ENCODE measurements at places on chromosomes 2 and 18.

GRCh38 chr2:112253261-112253815 is 1.5 kb downstream of the ZC3H8 start:
- no peak for DNase-seq

GRCh38 chr2:203489531-203489930 is 45.6 kb downstream of the RAPH1 start:
- DNase-seq = no peak

- no peak for DNase-seq
Measured at GRCh38 chr2:54476852-54477251, 20.7 kb downstream of the SPTBN1 start.

DNA sequence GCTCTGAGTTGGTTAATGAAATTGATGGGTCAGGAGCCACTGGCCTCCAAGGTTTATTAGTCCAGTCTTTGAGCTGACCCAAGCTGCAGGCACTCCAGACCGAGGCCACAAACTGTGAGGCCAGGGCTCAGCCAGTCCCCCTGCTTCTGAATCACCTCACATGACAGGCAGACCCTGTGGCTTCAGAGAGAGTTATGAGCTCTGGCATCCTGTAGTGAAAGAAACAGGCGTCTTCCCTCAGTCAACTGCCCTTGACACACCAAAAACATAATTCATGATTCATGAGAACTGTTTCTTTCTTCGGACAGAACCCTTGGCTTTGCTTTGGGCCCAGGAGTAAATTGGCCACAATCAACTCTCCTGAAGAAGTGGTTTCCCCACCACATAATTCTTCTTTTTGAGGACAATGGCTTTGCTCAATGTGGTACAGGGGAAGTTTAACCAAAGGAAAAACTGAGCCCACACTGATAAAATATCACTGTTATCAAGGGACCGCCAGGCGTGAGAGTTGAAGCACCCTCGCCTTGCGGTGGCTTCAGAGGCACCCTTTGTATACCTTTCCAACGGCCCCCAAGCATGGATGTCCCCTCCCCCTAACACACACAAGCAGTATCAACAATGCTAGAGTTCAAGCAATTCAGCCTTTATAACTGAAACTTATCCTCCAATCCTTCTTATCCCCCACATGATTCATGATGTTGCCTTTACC is 226.9 kb downstream of the CYRIA start:
- no peak for DNase-seq

- DNase-seq = no peak
Measured at GRCh38 chr2:234771980-234772732, 179.7 kb upstream of the SH3BP4 start.

GRCh38 chr2:191014653-191015020 is 666 bp upstream of the STAT1 start:
- no peak for DNase-seq

DNA sequence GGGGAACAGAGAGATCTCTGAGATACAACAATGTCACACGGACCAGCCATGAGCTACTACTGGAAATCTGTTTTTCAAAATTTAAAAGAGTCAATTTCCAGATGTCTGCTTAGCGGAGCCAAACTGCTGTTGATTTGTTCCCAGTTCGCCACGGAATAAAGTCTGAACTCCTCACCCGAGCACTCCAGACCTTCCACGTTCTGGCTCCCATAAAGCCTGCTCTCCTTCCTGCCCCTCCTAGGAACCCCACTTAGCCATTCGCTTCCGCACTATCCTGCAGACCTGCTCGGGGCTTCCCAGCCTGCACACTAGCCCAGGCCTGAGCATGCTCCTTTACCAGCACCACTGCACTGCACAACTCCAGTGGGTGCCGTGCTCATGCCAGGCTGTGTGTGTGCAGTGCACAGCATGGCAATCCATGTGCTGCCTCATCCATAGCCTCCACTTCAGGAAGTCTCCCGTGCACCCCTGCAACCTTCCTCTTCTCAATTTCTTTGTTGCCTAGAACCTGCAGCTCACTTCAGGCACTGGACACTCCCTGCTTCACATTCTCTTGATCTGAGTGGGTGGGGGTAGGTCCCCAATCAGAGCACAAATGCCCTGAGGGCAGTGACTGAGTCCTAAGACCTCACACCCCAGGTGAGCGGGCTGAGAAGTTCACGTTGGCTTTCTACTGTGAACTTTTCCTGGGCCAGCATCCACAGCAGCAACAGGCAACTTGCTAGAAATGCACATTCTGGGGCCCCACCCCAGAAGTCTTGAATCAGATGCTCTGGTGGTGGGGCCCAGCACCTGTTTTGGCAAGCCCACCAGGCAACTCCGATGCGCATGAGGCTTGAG is 53.7 kb downstream of the ZBTB7C start:
- no peak for DNase-seq

DNA sequence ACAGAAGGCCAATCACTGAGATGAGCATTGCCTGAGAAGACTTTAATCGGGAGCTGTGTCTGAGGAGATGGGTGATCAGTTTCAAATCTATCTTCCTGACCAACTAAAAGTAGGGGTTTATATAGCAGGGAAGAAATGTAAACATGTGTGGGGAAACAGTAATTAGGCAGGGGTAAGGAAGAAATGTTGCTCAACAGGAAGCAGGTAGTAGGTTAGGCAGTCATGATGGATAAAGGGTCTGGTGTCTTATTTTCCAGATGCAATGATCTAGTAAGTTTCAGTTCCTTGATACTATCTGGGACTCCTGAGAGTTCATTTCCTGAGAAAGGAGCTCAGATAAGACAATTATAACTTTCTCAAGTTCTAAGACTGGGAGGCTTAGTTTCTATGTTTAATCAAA is 33.8 kb upstream of the DNAJC10 start:
- no peak for DNase-seq

GRCh38 chr2:124542932-124543640 is 518.0 kb downstream of the CNTNAP5 start:
- no peak for DNase-seq

DNA sequence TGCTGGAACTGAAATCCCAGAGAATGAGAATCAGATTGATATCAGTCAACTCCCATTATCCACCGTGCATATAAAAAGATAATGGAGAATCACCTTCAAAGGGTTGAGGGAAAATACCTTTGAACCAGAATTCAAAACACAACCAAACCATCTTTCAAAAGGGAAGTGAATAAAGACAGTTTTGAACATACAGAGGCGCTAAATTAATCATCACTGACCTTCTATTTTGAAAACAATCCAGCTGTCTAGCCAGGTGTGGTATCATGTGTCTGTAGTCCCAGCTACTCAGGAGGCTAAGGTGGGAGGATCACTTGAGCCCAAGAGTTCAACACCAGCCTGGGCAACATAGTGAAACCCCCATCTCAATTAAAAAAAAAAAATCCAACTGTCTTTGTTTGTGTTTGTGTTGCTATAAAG is 63.6 kb downstream of the TRABD2A start:
- no peak for DNase-seq

DNA sequence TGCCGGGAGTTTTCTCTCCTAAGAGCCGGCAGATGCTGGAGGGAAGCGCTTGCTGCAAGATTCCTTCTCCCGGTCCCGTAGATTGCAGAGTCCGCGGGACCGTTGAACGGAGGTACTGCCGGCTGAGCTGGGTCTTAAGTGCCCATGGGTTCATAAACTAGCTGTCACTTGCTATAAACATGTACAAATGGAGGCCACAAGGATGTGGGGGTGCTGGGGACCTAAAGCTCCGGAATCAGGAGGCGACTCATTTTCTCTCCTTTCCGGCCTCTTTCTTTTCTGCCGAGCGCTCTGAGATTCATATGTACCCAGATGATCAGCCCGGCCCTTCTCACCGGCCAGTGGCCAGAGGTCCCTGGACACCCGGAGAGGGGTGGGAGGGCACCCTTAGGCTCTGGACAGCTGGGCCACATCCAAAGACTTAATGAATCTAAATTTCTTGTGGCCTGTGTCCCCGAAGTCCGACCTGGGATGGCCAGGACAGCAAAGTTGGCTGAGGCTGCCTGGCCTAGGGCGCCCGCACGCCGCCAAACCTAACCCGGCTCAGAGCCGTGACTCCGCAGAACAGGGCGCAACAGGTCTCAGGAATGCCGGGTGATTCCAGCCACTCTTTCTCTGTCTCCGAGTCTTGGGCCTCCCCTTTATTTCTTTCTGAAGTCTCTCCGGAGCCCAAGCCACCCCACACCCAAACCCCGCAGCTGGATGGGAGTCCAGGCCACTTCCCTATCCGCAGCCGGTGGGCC is 2.4 kb upstream of the PAX3 start:
- DNase-seq = no peak

DNA sequence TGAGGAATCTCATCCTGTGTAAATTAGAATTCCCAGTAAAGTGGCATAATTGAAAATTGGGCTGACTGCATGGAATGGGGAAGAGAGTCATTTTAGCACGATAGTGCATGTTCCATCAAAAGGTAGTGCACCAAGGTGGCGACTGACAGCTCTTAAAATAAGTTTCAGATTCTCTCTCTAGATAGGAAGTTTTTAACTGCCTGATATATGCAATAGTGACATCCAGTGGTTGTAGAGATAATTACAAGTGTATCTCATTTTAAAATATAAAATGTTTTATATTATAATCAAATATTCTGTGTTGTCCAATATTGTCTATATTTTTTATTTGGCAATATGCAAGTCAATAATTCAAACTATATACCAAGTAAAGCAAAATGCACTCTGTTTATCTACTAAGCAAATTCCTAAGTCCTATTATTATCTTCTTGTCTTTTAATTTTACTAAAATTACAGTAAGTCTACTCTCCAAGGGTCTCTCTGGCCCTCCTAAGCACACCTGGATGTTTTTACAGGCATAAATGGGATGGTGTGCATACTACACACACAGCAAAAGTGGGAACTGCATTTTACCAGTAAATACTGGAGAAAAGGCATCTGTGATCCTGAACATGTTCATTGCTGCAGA is 397.7 kb upstream of the HNRNPA3 start:
- no peak for DNase-seq

DNA sequence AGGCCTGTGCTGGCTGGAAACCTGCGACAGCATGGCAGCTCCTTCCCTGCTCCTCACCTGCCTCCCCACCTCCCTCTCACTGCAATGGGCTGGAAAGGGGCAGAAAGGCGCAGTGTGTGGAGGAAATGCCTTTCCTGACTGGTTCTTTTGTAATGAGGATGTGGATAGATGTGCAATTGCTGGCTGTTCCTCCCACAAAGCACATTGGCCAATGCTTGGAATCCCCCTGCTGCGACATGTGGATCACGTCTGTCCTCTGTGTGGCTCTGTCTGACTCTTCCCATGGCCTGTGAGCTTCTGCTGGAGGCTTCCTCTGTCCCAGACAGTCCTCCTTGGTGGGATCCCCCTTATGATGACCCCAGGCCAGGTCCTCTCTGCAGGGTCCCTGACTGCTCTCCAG is 172.5 kb downstream of the NCK2 start:
- DNase-seq = no peak

GRCh38 chr2:88711897-88712296 is 20.4 kb downstream of the RPIA start:
- no peak for DNase-seq

DNA sequence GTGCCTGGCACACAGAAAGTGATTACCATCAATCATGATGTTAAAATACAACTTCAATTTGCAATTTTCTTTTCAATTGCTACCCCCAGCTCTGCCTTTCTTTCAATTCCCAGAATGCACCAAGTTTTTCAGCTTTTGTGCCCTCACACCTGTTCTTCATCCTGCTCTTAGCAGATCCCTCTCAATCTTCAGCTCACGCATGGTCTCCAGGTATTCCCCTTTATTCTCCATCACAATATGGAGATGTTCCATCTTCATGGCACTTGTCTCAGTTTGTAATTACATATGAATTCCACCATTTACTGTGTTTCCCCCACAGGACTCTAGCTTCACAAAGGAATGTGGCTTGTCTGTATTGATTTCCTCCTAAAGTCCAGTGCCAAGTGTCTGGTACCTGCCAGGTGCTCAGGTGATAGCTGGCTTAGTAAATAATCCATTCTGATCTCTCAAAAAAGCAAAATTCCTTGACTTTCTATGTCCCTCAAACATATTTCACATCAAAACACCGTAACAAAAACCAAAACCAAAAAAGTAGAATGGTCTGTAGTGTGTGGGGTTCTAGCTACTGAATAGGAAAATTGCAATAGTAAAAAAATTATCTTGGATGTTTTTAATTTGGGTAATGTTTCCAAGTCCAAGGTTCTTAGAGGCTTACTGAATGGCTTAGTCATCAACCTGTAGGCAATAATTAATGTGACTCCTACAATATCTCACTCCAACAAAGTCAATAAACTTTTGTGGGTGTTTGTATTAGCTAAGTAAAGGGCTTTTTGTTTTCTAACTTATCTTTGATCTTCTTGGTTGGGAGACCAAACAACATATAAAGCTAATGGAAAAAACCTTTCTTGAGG is 2.9 kb upstream of the INSIG2 start:
- DNase-seq = no peak

GRCh38 chr2:25491003-25491696 is 149.4 kb upstream of the DNMT3A start:
- DNase-seq = no peak

DNA sequence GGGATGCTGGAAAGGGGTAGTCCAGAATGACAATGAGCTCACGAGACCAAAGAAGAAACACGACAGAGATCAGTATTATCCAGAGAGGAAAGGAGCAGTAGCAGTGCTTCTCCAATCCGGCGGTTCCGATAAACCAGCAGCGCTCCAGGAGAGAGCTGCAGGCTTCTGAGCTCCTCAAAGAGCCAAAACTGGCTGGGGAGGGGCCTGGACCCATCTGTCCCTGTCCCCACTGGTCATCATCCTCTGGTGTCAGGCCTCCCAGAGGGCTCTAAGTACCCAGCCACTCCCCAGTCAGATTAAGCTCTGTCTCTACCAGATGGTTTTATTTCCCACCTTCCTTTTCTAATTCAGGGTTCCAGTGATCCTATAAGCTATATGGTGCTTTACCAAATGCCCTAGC is 23.2 kb downstream of the DNAJC27 start:
- no peak for DNase-seq

- DNase-seq = no peak
Measured at GRCh38 chr2:222424729-222425671, 657 bp downstream of the SGPP2 start.

DNA sequence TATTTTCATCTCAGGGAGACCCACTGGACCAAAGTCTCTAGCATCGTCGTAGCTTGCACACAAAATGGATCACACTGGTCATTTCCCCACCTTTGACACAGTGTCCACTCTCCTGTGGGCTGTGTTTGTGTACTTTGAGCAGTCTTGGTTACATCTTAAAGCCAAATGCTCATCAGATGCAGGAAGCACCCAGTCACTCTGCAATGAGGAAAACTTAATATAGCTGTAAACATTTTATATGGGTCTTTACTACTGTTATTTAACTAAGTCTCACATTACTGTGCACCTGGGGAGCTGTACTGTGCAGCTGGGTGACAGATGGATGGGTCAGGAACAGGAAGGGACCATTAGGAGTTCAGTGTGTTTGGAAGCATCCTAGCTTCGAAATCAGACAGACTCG is 109.0 kb upstream of the CXCR4 start:
- DNase-seq = no peak

- no peak for DNase-seq
Measured at GRCh38 chr2:85791704-85792565, 38.1 kb downstream of the ATOH8 start.

GRCh38 chr18:54335638-54336173 is 22.0 kb downstream of the STARD6 start:
- no peak for DNase-seq

- no peak for DNase-seq
Measured at GRCh38 chr2:240589850-240590525, 3.5 kb downstream of the CAPN10 start.
